ENCODE measurements at places on chromosomes 6 and 20.

DNA sequence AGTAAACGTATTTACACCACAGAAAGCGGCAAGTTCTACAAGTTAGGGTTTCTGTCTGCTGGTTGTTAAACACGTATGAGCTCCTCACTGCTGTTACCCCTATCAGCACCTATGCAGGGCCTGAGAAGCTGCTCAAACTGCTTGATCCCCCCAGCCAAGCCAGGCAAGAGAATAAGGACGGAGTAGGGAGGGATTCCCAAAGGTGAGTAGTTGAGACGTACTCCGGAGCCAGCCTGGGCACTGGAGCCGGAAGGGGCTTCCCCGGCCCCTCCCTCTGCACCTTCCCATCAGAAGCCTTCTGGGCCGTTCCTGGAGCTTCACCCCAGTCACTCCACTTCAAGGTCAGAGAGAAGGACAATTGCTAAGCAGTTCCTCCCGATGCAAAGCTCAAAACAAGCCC, 58.0 kb downstream of the RIPOR3 start:
- DNase-seq, result no peak

DNA sequence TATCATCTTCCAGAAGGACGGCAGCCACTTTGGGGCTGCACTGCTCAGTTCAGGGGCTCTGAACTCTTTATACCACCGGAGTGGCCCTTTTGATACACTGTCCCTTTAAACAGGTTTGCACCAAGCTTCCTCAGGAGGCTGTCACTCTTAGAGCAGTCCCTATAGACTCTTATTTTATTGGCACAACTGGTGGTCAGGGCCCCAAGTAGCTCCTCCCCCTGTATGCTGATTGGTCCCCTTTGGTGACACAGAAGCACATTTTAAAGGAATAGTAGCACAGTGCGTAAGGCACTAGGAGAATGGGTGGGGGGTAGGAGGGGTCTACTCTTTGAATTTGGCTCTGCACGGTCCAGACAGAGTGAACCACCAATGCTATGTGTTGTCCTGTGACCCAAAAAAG, 122.6 kb upstream of the MLN start:
- no peak for DNase-seq

DNA sequence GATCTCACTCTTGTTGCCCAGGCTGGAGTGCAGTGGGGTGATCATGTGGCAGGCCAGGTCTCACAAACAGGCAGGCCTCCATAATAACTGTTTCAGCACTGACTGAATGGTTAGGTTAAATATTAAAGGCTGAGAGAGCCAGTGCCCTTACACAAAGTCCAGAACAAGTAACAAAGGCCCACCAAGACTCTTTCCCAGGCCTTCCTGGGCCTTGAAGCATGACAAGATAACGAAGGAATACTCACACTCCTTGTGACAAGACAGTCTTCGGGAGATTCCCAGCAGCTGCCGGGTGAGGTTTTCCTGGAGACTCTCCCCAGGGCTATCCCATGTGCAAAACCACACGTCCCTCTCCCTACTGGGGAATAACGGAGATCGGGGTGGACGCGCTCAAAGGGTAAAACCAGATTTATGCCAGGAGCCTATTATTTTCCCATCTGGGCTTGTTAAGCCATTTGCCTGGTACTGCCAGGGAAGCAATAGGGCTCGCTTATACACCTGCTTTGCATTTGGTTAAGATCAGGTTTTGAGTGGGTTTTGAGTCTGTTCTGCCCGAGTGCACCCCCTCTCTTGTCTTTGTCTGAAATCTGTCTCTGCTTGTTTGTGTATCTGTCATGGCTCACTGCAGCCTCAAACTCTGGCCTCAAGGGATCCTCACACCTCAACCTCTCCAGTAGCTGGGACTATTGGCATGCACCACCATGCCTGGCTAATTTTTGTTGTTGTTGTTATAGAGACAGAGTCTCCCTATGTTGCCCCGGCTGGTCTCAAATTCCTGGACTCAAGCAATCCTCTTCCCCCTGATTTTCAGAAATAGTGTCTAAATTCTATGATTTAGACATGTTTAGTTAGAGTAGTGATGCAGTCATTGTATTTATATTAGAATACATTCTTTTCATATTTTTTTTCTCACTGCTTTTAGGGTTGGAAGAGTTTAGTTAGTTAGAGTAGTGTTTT, 1.4 kb upstream of the ENPP3 start:
- DNase-seq, result no peak

GRCh38 chr20:35991142-35991771, 22.9 kb downstream of the CNBD2 start:
- DNase-seq, result no peak

DNA sequence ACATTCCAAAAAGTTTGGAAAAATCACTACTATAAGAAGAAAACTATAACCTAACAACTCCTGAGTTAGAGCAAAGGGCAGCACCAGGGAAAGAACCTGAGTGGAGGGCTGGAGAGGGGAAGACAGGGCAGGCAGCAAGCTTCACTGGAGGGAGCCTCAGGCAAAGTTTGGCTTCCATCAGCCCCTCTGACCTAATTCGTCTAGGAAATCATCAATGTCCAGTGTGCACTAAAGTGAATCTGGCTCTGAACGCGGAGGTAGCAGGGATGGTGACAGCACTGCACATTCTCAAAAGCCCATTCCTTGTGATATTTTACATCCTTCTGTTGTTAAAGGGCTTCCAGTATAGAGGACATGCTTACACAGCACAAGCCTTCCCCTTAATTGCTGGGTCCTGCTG, 87.1 kb downstream of the ZDHHC14 start:
- DNase-seq, result no peak

DNA sequence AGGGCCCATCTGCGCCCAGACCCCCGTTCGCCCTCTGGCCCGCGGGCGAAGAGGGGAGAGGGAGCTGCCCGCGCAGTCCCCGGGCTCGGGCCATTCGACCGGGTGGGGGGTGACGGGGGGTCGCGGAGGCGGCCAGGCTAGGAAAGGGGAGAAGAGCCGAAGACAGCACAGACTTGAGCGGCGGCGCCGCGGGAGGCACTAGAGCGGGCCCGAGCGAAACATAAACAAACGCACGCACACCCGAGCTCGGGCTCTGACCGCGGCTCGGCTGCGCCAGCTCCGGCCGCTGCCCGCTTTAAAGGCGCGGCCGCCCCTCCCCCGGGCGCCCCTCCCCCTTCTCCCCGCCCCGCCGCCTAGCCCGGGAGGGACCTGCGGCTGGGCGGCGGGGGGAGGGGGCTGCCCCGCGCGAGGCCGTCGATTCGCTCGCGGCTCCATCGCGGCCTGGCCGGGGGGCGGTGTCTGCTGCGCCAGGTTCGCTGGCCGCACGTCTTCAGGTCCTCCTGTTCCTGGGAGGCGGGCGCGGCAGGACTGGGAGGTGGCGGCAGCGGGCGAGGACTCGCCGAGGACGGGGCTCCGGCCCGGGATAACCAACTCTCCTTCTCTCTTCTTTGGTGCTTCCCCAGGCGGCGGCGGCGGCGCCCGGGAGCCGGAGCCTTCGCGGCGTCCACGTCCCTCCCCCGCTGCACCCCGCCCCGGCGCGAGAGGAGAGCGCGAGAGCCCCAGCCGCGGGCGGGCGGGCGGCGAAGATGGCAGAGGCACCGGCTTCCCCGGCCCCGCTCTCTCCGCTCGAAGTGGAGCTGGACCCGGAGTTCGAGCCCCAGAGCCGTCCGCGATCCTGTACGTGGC, at the start of gene FOXO3:
TSS of gene FOXO3 (plus strand) at position 455 of the 846 bp plus-strand sequence. CDS start at position 747, 292 bp downstream.
- DNase-seq, result peak; percentile 43

DNA sequence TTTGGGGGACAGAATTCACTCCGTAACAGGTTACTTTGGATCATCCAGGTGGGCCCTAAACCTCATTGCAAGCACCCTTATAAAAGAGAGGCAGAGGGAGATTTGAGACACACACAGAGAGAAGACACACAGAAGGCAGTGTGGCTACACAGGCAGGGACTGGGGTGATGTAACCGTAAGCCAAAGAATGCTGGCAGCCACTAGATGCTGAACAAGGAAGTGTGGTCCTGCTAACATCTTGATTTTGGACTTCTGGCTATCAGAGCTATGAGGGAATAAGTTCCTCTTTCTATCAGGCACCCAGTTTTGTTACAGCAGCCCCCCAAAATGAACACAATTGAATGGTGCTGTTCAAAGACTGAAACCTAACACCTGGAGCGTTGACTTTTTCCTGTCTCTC, 191.3 kb upstream of the MYLIP start:
- no peak for DNase-seq

GRCh38 chr6:96620851-96621250, 57.9 kb downstream of the FHL5 start:
- DNase-seq, result no peak

- DNase-seq, result peak; percentile 37
These were observed 838 bp downstream of the STMN3 start for GRCh38 chr20:63652192-63652980.

DNA sequence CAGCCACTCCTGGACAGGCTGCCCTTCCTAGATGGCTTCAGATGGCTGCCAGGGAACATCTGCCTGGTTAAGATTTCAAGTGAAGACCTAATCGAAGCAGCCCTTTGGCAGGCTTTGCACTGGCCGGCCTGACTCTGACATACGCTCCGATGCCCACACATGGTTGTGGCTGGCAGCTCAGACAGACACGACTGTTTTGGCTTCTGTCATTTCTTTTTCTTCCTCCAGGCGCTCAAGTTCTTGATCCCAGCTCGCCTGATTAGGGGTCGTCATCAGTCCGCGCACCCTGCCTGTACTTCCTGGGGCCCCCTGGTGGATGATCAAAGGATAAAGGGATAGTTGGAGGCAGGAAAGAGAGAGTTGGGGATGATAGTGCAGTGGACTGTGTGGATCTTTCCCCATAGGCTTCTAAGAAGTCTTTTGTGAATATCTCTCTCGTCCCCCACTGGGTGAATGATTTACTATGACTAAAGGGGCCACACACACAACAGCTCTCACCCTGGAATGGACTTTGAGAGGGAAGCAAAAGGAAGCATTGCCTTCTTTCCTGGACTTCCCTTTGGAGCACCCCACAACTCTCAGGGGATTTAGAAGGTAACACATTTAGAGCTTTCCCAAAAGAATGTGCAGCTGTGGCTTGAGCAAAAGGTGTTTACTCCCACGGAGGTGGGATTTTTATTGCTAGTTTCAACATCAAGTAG, 21.4 kb upstream of the TRAM2 start:
- no peak for DNase-seq

GRCh38 chr6:101393829-101394251, 332 bp downstream of the GRIK2 start:
- no peak for DNase-seq

GRCh38 chr20:49398401-49399144, 83.9 kb downstream of the KCNB1 start:
- no peak for DNase-seq

DNA sequence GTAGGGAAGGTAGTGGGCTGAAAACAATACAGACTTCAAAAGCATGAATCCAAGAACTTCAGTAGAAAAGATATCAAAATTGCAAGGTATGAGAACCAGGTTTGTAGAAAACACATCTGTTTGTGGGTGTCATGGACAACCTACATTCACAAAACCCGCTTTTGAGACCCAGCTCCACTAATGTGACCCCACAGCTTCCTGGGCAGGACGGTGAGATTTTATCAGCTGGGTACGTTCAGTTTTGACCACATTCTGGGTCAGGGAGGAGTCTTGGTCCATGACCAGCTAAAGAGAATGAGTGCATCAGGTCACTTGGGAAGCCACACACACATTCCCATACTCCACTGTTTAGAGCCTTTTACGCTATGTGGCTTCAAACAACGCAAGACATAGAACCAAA, 77.1 kb downstream of the BCAS1 start:
- no peak for DNase-seq

GRCh38 chr6:90285042-90285481, 11.6 kb downstream of the BACH2 start:
- no peak for DNase-seq
